Left renal pelvis (tissue), 4 donors: ENCODE measurements at places on chromosomes 11 and 22. TPM values are rescaled to one million over a fixed set of nuclear protein-coding genes. Genes with fewer than 3 reads are reported as not detected.

DNA sequence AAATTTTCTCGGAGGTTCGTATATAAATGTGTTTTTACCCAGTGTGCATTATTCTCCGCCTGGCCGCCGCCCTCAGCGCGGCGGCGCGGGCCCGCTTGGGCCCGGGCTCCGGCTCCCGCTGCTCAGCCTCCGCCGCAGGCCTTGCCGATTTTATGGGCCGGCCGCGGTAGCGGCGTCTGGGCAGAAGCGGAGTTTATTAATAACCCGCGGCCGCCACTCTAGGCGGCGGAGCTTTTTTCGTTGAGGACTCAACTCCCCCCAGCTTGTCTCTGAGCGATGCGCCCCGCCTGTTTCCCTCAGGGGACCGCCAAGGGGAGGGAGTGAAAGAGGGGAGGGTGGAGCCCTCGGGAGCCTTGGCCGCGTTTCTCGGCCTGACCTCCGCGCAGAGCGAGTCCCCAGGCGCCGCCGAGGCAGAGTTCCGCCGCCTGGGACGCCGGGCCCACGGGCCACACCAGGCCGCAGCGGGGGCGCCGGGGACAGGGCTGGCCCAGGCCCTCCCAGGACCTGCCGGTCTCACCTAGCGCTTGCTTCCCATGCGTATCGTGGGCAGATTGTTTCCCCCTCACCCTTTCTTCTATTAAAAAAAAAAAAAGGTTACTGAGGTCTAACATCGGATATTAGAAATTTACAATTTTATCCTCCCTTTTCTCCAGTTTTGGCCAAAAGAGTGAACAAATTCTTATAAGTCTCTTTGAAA lies 399 bp downstream of the ZNF143 start:
- peak; percentile 79 for DNase-seq

GRCh38 chr11:16744128-16744725 lies 5.8 kb downstream of the C11orf58 start:
- DNase-seq, result no peak

GRCh38 chr11:14144934-14145333 lies 182.4 kb downstream of the SPON1 start:
- DNase-seq, result no peak

DNA sequence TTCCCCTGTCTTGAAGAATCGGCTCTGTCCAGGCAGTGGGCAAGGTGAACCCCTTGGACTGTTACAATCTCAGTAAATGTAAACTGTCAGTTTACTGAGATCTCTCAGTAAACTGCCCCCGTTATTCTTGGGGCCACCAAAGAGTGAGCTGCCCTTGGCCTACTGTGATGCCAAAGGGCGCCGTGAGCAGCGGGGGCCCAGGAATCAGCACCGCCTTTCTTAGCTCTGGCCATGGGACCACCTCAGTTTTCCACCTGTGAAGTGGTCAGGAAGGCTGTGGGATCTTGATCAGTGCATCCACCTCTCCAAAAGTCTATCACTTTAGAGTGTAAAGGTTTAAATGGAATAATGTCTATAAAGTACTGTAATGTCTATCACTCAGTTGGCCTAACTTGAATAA lies 57.1 kb downstream of the THAP12 start:
- no peak for DNase-seq

DNA sequence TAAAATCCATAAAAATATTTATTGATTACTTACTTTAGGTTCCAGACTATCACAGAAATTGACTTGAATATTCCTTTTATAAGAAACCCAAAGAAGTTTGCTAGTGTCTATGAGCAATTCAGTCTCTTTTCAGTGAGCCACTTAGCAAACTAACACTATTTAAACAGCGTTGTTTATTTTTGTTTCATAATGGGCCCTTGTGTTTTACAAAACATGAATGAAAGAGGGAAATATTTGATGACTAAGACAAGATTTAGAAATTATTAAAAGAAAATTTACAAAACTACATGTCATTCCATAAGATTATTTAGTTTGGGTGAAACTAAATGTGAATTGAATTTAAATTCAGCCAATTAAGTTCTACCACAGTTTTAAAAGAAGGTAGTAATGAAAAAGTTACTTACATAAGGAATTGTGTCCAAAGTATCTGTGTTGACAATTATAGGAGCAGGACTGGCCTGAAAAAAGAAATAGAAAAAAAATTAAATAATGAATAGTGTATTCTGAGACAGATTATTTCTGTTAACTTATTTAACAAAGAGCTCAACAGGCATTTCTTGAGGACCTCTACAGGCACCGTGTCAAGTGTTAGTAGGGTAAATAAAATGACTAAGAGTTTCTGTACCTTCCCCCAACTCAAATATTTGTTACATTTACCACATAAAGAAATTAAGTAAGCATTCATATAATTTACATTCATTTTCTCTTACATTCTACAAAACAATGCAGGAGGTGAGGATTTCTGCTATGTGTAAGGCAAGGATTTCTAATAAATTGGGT lies 964.9 kb upstream of the CCDC90B start:
- DNase-seq, result no peak

DNA sequence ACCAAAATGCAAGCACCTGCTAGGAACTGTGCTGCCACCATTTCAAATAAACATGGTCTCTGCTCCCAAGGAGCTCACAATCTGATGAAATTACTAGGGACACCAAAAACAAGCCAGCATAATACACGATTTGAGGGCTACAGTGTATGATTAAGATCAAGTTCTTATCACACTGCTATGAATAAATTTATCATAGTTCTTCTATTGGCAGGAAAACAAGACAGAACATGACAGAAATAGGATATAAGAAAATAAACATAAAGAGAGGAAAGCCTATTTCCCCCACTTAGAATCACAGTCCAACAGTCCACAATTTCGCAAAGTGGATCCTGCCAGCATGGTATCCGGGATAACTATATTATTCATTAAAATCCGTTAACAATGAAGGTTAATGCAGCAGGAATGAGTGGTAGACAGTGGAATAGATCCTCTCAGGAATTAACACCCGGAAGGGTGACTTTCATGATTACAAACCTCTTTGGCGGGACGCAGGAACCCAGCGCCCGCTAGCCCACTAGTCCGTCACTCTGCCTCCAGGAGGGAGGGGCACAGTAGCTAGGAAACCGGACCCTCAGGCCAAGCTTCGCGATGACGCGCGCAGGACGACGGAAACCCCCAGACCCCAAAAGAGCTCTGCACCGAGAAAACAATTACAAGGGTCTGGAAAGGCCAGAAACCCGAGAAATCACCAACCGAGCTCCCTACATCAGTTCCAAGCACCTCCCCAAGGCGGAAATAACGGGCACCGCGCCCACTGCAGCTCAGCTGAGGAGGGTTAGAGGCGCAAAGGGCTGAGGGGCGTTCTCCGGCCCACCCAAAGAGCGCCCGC lies 607 bp downstream of the CCDC82 start:
- DNase-seq, result no peak

DNA sequence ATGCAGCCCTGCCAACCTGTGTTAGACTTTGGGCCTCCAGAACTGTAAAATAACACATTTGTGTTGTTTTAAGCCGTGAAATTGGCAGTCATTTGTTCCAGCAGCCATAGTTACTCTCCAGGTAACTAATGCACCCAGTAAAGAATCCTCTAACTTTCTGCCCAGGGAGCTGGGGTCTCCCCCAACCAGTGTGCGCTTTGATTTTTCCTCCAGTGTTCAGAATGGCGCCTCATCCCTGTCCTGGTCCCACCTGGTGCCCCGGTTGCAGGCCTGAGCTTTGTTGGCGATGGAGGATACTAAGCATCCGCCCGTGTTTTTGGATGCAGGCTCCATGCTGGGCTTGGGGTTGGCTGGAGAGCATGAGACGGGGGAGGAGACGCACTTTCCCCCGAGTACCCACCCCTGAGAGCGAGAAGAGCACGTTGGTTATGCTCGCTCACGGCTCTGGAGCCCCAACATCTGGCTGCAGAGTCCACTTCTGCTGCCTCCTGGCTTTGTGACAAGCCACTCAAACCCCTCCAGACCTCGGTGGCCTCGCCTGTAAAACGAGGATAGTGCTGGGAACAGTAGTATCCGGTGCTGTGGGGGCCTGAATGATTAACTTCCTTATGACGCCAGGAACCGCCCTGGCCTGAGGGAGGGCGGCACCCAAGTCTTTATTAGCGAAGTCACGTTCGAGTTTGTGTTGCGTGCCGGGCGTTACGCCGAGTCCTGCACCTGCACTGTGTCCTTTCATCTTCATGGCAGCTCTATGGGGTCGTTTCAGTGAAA lies 25.8 kb downstream of the MRGPRD start:
- DNase-seq, result no peak

- no peak for DNase-seq
These were observed 36.3 kb upstream of the JAM3 start for GRCh38 chr11:134032501-134033091.

DNA sequence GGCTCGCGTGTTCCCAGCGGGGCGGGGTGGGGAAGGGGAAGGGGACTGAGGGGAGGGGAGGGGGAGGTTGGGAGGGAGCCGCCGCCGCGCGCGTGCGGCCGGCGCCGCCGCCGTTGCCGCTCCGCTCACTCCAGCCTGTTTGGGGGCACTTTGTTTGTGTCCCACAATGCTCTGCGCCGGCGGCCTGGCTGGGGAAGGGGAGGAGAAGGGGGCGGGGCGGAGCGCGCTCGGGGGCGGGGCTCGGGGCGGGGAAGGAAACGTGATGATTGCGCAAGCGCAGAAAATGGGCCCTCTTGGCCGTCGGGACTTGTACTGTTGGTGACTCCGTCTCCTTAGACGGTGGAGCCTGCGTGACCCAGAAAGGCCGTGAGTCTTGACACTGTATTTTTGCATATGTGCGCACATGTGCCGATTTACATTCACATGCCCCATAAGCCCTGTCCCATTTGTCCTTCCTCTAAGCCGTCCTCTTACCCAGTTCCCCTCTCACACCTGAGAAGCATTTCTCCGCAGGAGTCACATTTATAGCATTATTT lies at the start of gene ZBTB44:
Gene ZBTB44, minus strand, starts transcription at position 168 of the 536 bp plus-strand sequence. CDS start 53,044 bp downstream, outside the sequence.
- peak; percentile 84 for DNase-seq

- DNase-seq, result no peak
These were observed 94.4 kb downstream of the PHF21B start for GRCh38 chr22:44915441-44915840.

GRCh38 chr22:40147388-40148176 lies 30.1 kb upstream of the TNRC6B start:
- no peak for DNase-seq

DNA sequence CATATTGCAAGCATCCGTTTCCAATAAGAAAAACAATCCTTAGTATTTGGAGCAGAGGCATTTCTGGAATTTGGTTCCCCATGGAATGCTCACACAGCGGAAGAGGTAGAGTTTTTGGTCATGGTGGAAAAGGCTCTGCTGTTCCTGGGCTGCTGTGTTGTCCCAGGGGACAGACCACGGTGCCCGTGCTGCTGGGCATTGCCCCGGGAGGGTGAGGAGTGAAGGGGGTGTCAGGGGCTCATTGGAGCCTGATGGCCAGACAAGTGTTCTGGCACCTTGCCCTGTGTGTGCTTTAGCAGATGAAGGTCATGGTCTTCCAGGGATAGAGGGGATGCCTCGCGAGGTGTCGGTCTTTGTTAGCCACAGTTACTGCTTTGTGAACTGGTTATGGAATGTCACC lies 61.2 kb downstream of the MPPED1 start:
- no peak for DNase-seq

- no peak for DNase-seq
These were observed 14.1 kb downstream of the PHF21B start for GRCh38 chr22:44995715-44996114.

DNA sequence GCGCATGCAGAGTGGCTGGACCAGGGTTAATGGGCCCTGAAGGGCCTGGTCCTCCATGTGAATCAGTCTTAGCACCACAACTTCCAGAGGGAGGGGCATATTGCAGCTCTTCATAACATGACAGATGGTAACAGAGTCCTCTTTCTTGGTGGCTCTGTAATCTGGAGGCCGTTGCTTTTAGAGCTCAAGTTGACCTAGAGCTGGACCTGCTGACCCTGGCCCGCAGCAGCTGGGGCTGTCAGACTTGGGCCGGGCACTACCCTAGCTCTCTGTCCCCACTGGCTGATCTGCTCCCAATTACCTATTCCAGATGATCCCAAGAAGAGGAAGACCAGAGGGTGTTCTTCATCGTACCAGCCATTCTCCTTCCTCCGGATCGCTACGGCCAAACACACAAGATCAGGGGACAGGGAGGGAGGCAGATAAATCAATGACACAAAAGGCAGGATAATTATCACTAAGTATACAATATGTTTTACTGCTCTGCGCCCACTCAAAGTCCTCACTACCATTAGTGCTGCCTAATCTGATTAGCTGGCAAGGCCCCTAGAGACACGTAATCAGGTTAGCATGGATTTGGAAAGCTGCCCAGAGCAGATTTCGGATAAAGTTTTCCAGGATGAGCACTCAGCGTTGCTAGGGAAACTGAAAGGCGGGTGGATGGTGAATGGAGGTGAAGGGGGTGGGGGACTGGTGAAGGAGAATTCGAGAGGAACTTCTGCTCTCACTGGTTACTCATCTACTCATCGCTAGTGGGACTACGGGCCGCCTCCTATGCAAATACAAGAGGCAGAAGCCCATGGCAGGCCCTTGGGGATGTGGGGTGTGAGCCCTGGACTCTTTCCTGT lies 64.5 kb upstream of the PHOX2A start:
- DNase-seq, result peak; percentile 18

DNA sequence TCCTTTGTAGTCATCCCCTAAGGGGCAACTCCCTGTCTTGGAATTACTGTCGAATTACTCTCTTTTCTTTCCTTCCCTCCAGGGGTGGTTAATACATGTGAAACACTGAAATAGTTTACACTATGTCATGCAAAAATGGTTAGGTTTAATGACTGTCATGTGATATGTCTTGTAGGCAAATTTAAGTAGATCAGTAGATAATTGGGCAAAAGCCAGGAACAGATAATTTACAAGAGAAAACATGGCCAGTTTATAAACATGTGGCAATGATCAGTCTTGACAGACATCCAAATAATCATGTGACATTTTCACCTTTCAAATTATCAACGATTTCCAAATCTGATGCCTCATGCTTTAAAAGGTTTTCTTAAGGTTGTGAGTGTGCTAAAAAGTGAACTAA lies 3.9 kb downstream of the VWA5A start:
- DNase-seq, result no peak

GRCh38 chr11:11985016-11985715 lies 23.3 kb downstream of the DKK3 start:
- DNase-seq, result no peak

- no peak for DNase-seq
These were observed 79.0 kb upstream of the SHISAL1 start for GRCh38 chr22:44391481-44392445.

GRCh38 chr22:46000081-46001027 lies 23.4 kb upstream of the WNT7B start:
- no peak for DNase-seq

- no peak for DNase-seq
These were observed 4.5 kb upstream of the TBX10 start for GRCh38 chr11:67644042-67644441.

The GUCD1 gene
- polyA plus RNA-seq, result 76.9 TPM

The GAB4 gene
- not detected for polyA plus RNA-seq

The GRIK4 gene
- polyA plus RNA-seq, result 1.2 TPM

The SCUBE2 gene
- 7.7 TPM for polyA plus RNA-seq

The TAGLN gene
- polyA plus RNA-seq, result 142 TPM

The PARVB gene
- polyA plus RNA-seq, result 24.2 TPM

The SCN3B gene
- 2.2 TPM for polyA plus RNA-seq

The GRM5 gene
- polyA plus RNA-seq, result 0.16 TPM

The MAPK8IP2 gene
- 0.85 TPM for polyA plus RNA-seq

The OR52I2 gene
- not detected for polyA plus RNA-seq

The COA4 gene
- polyA plus RNA-seq, result 78.2 TPM

The ACCS gene
- polyA plus RNA-seq, result 52.3 TPM

The MS4A15 gene
- not detected for polyA plus RNA-seq

The NCAM1 gene
- polyA plus RNA-seq, result 79.3 TPM

The CCDC134 gene
- polyA plus RNA-seq, result 10.2 TPM
